Suppressor macrophage (primary cell): ENCODE measurements at places on chromosomes 2 and 18.

GRCh38 chr2:233386382-233387041, 32.2 kb downstream of the DGKD start:
- no peak for DNase-seq

- DNase-seq = no peak
Measured at GRCh38 chr2:219722276-219722879, 94.9 kb downstream of the SLC4A3 start.

DNA sequence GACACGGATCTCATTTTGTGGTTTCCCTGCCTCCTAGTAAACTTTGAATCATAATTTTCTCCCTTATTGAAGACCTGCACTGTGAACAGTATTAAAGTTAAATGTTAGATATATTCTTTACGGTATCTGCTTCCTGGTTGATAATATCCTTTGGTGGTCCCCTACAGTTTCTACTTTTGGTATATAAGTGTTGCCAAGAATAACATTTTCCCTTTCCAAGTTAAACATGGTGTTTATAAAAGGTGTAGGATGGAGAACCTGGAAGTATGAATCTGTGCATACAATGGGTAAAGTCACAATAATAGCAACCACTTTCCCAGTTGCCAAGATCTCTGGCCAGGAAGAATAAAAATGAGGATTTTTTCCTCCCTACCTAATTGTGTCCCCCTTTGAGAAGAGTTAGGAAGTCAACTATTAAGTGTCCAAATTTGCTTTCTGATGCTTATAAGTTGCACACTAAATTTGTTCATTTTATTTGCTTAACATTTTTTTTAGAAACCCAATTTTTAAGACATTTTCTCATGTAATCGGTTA, 201.0 kb upstream of the STK17B start:
- no peak for DNase-seq

DNA sequence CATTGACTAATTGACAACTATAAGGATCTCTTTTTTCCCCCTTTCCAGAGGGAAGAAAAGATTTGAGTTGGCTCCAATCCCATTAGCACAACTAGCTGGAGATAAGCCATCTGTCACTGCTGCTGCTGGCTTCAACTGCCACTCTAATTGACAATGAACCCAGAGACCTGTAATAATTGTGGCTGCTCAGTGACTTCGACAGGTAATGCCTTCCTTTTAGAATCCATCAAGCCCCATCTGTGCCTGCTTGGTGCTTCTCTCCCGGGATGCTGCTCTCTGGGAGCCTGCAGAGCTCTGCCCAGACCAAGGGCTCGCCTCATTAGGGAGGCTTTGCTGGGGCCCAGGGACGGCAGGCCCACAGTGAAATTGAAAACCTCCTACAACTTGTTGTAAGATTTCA, 376.7 kb upstream of the SOX11 start:
- no peak for DNase-seq

DNA sequence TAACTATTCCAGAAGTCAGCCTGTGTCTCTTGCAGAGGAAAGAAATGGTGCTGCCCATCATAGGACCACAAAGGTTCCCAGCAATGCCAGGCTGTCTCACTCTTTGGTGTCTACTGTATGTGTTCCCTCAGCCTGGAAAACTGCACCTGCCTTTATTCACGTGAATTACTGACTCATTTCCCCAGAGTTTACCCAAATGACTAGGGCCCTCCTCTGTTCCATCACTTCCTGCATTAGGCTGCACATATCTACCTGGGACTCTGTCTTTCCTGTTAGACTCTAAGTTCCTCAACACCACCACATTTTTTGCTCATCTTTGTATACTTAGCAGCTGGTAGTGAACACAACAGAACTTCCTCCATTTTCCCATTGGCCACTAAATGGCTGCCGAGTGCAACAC, 188.3 kb downstream of the FHOD3 start:
- DNase-seq = no peak

- DNase-seq = peak; percentile 98
Measured at GRCh38 chr2:234446404-234447076, 50.3 kb downstream of the ARL4C start.

- DNase-seq = no peak
Measured at GRCh38 chr2:162256591-162256991, 13.3 kb upstream of the FAP start.

DNA sequence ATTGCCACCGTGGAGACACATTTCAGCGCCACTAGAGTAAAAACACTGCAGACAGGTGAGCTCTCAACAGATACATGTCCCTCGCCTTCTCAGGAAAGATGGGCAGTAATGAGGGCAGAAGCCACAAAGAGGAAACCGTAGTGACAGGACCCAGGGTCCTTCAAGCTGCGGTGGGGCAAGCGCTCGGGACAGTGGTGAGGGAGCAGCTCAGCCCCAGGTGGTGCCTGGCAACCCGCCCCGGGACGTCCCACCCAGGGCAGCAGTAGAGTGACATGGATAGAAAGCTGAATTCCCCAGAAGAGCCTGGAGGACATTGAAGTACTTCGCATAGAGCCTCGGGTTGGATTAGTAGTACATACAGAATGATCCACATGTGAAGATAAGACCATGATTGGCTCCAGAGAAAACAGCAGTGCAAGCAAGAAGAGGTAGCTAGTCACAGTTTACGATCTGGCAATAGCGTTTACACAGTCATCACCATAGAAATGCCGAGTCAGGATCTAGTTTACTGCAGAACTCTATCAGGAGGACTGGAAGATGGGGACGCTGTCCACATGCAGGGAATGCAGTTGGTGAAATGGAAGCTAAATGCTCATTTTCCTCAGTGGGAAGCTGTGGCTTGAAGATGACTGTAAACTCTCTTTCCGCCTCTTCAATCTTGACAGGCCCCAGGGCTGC, 37.4 kb upstream of the ALPP start:
- no peak for DNase-seq

DNA sequence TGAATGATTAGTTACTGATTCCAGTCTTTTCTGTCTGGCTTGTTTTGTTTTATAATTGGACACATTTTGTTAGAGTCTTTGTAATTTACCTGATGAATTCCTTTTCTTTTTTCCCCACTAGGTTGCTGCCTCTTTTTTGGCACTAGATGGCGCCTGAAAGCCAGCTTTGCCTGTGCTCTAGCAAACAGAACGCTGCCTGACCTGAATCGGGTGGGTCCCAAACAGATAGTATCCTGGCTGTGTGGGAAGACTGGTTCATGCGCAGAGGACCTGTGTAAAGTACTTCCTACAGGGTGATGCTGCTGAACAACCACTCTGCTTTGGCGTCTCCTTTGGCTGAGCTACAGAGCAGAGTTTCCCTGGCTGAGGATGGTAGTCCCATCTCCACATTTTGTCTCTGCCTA, 288.2 kb downstream of the IKZF2 start:
- DNase-seq = peak; percentile 54

DNA sequence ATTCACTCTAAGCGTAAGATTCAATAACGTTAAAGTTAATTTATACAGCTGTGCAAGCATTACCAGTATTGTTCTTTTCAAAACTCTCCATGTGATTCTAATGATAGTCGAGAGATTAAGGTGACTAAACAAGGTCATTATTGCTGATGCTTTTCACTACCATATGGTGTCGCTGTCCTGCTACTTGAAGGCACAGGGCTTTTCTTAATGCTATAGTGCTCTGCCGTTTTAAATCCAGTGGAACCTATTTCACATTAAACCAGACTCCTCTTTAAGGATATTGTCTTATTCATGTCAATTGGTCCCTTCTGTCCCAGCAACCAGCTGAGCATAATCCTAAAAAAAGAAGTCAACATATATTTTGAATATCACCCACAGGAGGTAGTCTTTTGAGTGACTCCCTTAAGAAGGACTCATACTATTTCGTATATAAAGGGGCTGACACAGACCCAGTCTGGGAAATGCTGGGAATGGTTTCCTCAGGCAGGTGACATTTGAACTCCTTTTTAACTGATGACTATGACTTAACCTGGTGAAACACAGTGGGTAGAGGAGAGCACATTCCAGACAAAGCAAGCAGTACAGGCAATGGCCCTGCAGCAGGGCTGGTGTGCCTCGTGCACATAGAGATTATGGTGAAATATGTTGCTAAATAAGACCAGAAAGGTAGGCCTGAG, 53.9 kb upstream of the CYTIP start:
- DNase-seq = peak; percentile 81

DNA sequence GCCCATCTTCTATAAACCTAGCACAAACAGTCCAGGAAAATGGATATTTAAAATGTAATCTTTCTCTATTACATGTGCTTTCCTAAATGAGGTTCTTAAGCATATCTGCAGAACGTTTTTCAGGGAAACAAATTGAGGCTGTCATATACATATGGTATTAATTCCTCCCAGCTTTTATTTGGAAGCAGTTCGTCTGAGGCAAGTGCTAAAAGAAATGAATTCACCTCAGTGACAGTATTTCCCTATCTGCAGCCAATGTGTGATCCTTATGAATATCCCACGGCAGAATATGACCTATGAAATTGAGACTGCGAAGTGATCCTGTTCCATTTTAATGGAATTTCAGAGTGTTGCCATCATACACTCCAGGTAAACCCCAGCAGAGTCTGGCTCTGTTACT, 7.1 kb downstream of the MYOM1 start:
- no peak for DNase-seq

- no peak for DNase-seq
Measured at GRCh38 chr2:111057045-111057444, 63.7 kb upstream of the BCL2L11 start.

DNA sequence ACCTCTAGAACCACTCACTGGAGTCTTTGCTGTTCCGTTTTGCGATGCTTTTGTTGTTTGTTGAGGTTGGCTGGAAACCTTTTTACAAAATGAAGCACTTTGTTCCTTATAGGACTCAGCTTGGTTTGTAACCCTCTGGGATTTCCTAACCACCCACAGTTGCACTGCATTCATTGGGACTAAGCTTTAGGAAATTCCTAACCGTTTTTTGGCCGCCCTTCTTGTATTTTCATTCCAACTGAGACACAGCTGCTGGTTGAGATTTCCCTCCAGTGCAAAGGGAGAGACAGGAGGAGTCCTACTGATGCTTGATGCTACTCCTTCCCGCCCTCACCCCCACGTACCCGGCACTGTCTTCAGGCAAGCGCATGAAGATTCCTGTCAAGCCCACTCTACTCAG, 6.1 kb upstream of the DIPK1C start:
- DNase-seq = no peak

DNA sequence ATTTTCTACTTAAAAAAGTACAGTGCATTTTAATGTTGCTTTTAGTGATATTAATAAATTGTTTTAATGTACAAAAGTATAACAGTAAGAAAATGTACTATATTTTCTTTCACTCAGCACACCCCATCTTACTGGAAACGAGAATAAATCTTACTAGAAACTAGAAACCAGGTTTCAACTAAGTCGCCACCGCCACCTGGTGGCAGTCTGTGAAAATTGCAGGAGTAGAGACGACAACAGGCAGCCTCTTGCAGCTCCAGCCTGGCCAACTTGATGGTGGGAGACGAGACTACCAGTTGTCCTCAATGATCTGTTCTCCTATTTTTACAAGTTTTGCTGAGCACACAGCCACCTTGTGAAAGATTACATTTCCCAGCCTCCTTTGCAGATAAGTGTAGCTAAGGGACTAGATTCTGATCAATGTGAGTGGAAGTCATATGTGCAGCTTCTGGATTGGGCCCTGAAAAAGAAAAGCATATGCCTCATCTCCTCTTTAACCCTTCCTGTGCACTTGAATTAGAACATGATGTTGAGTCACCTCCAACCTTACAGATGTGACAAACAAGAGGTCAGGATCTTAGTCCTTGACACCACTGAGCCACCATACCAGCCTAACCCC, 8.7 kb downstream of the OTOF start:
- peak; percentile 88 for DNase-seq

DNA sequence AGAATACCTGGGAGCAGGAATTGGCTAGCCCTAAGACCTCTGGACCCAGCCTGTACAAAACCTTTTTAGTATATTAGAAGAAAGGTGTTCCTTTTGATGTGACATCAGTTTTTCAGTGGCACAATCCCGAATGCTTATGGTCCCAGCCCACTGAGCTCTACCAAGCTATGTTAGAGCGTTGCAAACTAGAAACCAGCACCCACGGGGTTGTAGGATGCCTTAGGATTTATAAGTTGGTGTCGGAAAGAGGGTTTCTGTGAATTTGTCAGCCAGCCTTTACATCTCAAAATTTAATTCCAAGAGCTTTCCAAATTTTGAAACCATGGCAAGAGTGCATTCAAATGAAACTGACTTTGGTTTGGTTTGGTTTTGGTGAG, 499 bp upstream of the LMAN1 start:
- no peak for DNase-seq

DNA sequence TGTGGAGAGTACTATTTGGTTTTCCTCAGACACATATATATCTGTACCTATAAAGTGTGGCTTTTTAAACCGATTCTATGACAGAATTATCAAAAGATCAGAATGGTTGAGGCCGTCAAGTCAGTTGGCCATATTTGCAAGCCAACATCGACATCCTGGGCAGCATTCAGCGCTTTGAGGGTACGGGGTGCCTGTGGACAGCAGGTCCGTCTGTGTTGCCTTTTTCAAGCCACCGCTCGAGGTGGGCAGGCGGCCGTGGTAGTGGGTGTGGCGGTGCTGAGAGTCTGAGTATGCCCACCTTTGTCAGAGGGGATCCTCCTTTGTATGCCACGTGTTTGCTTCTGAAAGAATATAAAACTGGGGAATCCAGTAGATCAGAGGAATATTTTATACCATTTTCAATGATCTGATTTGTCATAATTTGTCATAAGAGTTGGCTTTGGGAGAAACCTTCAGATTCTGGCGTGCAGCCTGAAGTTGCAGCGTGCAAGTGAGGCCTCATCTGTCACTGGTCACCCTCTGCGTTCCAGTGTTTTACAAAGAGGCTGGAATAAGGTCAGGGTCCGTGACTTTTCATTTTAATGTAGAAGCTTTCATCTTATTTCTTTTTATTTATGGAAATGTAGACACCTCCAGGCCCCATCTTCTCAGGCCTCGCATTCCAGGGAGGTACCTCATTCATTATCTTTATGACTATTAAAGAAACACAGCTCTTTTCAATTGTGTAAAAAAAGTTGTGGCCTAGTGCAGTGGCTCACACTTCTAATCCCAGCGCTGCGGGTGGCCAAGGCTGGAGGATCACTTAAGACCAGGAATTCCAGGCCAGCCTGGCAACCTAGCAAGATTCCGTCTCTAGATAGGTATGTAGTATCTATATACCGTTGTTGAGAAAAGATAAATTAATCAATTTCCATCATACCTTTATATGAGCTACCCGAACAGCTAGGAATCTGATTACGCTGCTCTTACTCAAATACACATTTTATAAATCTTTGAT, 37.8 kb upstream of the RBM44 start:
- DNase-seq = no peak

- DNase-seq = no peak
Measured at GRCh38 chr2:208025814-208026184, 472 bp upstream of the PLEKHM3 start.

DNA sequence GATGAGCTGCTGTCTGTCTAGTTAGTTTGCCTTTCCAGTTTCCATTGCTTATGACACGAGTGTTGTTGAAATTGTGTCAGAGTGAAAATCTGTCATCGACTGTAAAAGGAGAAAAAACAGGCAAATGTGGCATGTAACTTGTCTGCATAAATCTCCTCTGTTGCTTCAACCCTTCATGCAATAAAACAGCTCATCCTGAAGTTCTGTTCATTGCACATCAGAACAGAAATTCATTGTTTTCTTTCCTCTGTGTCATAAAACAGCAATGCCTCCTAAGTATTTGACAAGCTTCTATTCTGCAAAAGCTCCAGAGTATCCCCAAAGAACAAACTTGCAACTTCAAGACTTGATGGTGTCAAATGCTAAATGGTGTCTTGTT, 432.1 kb downstream of the MEIS1 start:
- no peak for DNase-seq
